ENCODE measurements at places on chromosomes 12 and 14. TPM values are rescaled to one million over a fixed set of nuclear protein-coding genes. Genes with fewer than 3 reads are reported as not detected.

The LPAR5 gene
- 16.6 TPM for total RNA-seq

The TAS2R9 gene
- not detected for total RNA-seq

The ACSM4 gene
- not detected for total RNA-seq

The KLRC4 gene
- total RNA-seq, result 0.21 TPM

The CELA1 gene
- not detected for total RNA-seq

The GPD1 gene
- total RNA-seq, result 0.14 TPM

The RHEBL1 gene
- 0.09 TPM for total RNA-seq

The MAP1LC3B2 gene
- total RNA-seq, result not detected

The CD27 gene
- not detected for total RNA-seq

The SPATS2 gene
- 17.2 TPM for total RNA-seq

The CD69 gene
- total RNA-seq, result not detected

The CRIP2 gene
- 186 TPM for total RNA-seq

The FERMT2 gene
- total RNA-seq, result 13.5 TPM

The SPATA7 gene
- total RNA-seq, result 2.1 TPM

The INHBC gene
- 0.74 TPM for total RNA-seq

The ADGRD1 gene
- total RNA-seq, result not detected

The INSM2 gene
- not detected for total RNA-seq

The TUNAR gene
- total RNA-seq, result not detected

The PDE3A gene
- total RNA-seq, result 0.14 TPM

The HOXC12 gene
- total RNA-seq, result not detected

The CARMIL3 gene
- not detected for total RNA-seq

The KRT75 gene
- 2.6 TPM for total RNA-seq

The KRT85 gene
- total RNA-seq, result not detected

The WDHD1 gene
- total RNA-seq, result 12.5 TPM

The GYS2 gene
- total RNA-seq, result not detected

The RNASE7 gene
- total RNA-seq, result 2.2 TPM

The BIN2 gene
- total RNA-seq, result 0.42 TPM

The BICDL1 gene
- 9.4 TPM for total RNA-seq

The NKX2-8 gene
- total RNA-seq, result 4.2 TPM

The HSPA2 gene
- total RNA-seq, result 7.3 TPM

The GNPTAB gene
- 12.8 TPM for total RNA-seq

The E2F7 gene
- total RNA-seq, result 7.0 TPM

The HHIPL1 gene
- total RNA-seq, result 0.42 TPM

The ENDOU gene
- total RNA-seq, result 3.4 TPM

The SPIC gene
- not detected for total RNA-seq

The RPGRIP1 gene
- not detected for total RNA-seq

The WNT1 gene
- not detected for total RNA-seq

The DCN gene
- 7.9 TPM for total RNA-seq

The IL22 gene
- not detected for total RNA-seq

The FZD10 gene
- total RNA-seq, result 0.92 TPM

The CCDC92 gene
- total RNA-seq, result 9.3 TPM

The HOXC5 gene
- not detected for total RNA-seq

The DLGAP5 gene
- total RNA-seq, result 23.9 TPM

The KRT6C gene
- total RNA-seq, result 261 TPM

The NPFF gene
- not detected for total RNA-seq

The SCN8A gene
- under 0.01 TPM for total RNA-seq

The GNB3 gene
- total RNA-seq, result 0.92 TPM

The BMP4 gene
- 1.3 TPM for total RNA-seq

The AQP2 gene
- total RNA-seq, result not detected
